ENCODE measurements at places on chromosomes 7 and 10.
A peak's percentile ranks its signal among the peaks of the same experiment; 100 is the strongest.

- DNase-seq, result no peak
Measured at GRCh38 chr7:71148098-71148497, 16.2 kb downstream of the GALNT17 start.

DNA sequence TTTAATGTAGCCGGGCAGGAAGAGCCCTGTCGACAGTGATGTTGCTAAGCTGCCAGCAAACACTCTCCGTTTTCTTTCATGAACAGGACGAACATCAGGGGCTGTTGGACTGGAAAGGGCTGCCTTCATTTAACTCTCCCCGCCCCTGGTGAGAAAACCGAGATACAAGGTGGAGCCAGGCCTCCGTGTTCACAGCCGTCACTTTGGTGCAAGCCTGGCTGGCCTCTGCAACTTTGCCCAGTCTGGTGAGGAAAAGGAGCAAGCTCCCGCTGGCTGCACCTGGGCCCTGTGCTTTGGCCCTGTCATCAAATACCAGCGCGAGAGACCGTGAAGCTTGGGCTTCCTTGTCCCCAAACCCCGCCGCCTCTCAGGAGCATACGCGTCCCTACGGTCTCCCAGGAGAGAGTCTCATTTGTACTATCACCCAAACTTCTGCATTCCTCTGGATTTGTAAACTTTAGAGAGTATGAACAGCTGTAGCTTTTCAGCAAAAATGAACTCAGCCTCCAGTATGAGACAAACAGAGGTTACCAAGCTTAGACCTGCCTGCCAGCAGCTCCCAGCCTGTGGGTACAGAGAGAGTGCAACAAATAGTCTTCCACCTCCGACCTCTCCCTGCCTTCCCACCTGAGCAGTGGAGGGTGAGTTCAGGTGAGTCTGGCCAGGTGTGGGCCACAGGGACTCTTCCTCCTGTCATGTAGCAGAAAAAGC is 445.3 kb upstream of the MGMT start:
- DNase-seq, result no peak

DNA sequence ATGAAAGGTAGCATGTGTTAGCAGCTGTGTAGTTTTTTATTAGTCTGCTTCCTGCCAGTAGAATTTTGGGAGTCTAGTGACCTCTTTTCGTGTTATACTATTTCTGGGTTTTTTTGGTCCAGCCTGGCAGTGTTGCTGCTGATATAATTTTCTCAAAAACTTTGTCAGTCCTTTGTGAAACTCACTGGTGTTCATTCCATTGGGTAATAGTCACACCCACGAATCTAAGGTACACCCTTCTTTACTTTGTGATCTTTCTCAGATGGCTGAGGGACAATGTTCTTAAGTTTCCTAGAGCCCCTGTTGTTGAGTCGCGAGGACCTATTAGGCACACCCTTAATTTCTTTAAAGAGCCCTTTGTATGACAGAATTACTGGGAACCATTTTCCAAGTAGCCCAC is 52.3 kb downstream of the TPST1 start:
- DNase-seq, result no peak

- no peak for DNase-seq
Measured at GRCh38 chr7:100208911-100209408, 10.8 kb upstream of the PVRIG start.

DNA sequence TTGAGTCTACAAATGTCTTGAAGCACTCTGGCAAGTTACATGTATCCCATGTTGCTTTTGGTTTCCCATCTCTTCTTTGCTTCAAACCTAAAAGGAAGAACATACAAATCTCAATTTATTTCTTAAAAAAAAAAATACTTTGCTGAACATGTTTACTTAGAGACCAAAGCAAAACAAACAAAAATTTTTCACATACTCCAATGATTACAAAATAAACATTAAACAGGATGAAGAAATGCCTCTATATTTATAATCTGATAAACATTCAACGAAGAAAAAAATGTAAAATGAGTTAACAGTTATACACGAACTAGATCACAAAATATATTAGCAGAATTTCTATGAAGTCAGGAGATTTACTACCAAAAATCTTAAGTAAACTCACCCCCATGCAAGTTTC is 31.3 kb downstream of the FAM204A start:
- no peak for DNase-seq

DNA sequence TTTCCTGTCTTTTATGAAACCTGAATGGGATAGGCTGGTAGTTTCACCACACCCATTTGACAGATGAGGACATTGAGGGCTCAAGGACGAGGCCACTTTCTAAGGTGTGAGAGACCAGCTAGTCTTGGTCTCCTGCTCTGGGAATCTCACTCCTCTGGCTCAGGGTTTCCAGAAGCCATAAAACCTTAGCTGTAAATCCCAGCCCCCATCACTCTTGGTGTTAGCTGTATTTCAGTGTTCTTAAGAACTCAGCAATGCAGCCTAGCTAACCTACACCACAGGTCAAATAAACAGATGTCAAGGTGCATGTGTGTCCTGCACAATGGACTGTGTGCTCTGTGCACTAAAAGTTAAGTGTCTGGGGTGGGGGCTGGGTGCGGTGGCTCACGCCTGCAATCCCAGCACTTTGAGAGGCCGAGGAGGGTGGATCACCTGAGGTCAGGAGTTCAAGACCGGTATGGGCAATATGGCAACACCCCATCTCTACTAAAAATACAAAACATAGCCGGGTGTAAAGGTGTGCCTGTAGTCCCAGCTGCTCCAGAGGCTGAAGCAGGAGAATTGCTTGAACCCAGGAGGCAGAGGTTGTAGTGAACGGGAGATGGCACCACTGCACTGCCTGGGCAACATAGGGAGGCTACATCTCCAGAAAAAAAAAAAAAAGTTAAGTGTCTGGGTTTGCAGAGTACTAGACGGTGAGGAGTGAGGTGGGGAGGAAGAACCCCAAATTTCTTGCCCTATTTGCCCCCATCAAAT is 567 bp upstream of the EPO start:
- no peak for DNase-seq

GRCh38 chr10:33422471-33423153 is 88.1 kb upstream of the NRP1 start:
- DNase-seq, result no peak

DNA sequence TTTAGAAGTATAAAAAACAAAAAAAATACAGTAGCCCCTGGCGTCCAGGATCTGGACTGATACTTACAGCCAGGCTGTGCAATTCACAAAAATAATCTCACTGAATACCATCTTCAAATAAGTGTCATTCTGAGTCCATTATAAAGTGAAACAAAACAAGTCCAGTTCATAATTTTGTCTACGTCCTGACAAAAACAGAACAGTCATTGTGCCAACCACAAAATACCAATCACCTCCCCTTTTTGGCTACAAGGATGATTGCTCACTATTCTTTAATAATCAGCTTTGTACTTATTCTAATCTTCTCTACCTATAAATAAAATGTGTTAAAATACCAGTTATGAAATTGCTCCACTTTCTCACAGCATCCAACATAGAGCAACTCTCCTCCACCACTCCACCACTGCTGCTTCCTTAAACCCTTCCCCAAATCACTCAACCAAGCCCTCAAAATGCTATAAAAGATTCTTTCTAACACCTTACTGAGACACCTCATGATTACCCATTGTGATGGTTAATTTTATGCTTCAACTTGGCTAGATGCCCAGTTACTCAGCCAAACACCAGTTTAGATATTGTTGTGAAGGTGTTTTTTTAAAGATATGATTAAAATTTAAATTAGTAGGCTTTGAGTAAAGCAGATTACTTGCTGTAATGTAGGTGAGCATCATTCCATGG is 479.8 kb upstream of the SEMA3A start:
- DNase-seq, result no peak

DNA sequence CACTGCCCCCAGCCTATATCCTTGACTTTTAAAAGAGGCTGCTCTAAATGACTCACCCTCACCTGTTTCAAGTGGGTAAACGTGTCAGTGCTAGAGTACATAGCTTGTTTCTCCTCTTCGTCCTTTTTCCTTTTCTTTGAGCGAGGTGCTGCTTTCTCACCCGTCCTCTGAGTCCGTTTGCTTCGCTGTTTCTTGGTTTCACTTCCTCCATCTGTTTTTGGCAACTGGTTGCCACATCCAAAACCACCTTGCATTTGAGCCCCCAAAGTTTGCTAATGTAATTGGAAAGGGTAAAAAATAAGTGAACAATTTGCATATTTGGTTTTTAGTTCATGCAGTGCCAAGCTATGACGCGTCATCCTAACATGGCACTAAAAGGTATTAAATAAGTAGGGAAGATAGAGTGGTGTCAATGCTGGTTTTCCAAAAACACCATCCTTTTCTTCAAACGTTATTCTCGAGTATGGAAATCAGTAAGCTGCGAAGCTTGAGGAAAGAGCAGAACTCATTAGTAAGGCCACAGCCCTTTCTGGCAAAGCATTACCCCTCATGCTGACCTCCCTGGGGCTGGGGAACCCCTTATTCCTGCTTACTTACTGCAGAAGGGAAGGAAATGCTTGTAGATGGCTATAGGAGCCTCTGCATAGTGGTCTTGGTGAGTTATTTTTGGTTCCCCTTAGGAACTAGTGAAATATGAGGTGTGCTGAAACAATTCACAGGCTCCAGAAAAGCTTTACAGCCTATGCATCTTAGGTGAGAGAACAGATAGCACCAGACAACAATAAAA is 133.5 kb downstream of the GALNT11 start:
- DNase-seq, result no peak

DNA sequence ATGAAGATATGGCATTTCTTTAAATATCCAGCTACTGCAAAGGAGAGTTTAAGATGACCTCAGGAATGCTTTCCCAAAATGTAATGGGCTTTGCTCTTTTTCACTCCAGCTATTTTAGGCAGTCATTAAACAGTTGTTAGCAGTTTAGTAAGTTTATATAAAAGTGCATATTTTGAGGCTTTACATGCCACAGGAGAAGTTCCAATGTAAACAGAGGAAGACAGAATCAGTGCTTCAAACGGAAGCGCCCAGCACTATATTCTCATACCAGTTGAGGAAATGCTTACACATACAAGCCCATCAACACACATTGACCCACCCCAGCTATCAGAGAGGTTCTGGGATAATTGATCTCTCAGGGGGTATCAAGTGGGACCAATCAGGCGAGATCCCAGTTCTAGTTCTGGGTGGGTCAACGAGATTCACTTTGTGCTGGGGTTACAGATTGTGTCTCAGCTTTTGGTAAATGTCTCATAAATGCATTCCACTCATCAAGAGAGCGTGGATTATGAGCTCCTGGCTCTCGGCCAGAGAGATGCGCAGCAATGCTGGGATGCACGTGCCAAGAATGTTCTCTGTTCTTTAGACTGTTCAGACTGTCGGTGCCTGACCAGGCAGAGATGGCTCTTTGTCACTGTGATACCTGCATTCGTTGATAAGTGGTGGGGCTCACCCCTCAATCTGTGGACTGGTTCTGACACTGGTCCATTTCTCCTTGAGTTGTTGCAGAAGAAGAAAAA is 55.0 kb downstream of the CACNB2 start:
- no peak for DNase-seq

- no peak for DNase-seq
Measured at GRCh38 chr10:131723297-131724168, 177.3 kb upstream of the PPP2R2D start.

DNA sequence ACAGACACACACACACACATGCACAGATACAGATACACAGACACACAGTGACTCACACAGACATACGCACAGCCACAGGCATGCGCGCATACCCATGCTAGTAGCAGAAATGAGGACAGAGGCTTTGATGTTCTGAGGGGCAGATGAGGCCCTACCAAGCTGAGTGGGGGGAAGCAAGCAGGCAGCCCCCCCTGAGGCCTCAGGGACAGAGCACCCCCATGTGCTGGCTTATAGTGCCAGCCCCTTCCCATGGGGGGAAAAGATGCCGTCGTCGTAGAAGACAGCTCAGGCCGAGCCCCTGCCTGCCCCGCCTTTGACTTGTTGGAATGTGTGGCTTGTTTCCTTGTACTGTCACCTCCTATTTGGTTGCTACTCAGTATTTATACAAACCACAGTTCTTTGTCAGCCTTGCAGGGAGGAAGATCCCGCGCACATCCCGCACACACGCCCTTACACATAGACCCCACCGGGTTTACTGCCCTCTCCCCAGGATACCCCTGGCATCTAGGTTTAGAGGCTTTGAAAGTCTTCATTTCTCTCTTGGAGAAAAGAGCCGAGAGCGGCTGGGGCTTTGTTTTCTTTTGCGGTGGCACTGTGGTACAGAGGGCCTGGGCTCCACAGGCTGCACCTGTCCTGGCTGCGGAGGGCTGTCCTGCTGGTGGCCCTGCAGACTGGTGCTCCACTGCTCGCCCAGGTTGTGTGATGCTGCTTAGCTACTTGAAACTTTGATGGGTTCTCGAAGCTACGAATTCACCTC is 112.5 kb downstream of the DOCK1 start:
- no peak for DNase-seq

DNA sequence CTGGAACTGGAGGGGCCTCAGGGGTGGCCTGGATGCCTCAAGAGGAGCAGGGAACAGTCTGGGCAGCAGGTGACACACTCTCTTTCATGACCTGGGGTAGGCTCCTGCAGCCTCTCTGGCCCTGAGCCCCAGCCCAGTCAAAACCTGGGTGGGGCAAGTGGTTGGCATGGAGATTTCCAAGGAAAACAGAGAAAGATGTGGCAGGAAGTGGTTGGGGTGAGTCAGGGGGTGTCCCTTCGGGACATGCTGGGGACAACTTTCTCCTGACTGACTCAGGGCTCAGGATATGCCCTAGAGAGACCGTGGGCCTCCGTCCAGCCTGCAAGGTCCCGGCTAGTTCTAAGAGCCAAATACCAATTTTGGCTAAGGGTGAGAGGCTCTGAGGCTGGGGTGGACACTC is 2.9 kb downstream of the AQP1 start:
- no peak for DNase-seq

GRCh38 chr10:14332903-14333302 is 2.2 kb upstream of the FRMD4A start:
- DNase-seq, result no peak

GRCh38 chr7:132655131-132655727 is 79.0 kb upstream of the PLXNA4 start:
- peak; percentile 20 for DNase-seq

DNA sequence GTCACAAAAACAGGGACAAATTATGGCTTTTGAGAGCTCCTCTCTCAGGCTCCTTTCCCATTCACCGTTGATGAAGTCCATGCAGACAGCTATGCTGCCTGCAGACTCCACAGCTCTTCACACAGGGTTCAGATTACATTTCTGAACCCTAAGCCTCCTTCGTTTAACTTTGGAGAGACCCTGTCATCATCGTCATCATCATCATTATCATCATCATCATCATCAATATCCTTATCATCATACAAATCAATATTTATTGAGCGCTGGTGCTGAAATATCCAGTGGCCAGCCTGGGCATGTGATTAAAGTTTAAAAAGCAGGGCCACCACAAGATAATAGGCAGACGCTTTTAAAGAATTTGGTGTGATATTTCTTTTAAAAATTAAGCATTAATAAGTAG is 66.6 kb downstream of the FRMPD2 start:
- DNase-seq, result no peak

GRCh38 chr10:101840102-101840684 is 3.4 kb downstream of the KCNIP2 start:
- no peak for DNase-seq

DNA sequence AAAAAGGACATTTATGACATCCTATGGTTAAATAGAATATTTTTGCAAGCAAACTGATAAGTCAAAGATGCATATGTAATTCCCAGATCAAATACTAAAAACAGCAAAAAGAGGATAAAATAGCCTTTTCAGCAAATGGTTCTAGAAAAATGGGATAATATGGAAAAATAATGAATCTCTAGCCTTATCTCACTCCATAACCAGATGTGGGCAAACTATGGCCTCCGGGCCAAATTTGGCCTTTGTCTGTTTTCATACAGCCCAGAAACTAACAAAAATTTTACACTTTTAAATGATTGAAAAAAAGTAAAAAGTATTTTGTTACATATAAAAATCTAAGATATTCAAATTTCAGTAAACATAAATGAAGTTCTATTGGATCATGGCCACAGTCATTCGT is 215.4 kb upstream of the PRSS1 start:
- DNase-seq, result no peak
